ENCODE measurements at places on chromosomes 6 and 20.
A peak's percentile ranks its signal among the peaks of the same experiment; 100 is the strongest.

- DNase-seq, result no peak
Observed at GRCh38 chr6:52966101-52966500, 29.0 kb downstream of the GSTA4 start.

- no peak for DNase-seq
Observed at GRCh38 chr6:38175786-38176185, 356.3 kb downstream of the ZFAND3 start.

DNA sequence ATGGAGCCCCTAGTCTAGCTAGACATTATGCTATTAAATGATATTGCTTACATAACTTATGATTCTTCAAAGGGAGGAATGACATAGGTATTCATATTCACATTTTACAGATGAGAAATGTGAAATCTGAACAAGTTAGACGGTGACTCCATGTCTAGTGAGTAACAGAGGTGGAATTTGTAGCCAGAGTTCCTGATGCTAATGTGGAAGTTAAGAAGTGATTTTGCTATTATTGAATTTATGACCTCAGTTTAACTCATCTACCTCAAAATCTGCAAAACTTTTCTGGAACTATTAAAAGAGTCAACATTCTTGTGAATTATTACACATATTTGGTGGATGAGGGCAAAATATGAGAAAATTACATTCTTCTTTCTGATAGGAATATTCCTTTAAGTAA lies 347.6 kb upstream of the MMS22L start:
- DNase-seq, result no peak

- peak; percentile 93 for DNase-seq
Observed at GRCh38 chr6:35318196-35319171, 20.9 kb downstream of the DEF6 start.

DNA sequence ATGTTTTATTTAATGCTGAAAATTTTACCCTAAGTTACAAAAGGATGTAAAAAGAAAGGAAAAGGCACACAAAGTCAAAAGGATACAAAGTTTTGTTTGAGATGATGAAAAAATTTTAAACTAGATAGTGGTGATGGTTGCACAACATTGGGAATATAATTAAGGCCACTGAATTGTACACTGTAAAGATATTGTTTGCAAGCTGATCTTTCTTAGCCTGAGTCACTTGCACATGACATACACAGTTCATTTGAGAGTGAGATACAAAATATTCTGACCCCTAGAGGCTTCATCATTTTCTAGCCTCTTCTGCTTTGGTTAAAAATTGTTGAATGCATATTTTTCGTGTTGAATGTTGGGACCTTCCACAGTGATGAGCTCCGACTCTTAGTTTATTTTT lies 462.6 kb downstream of the HDGFL1 start:
- no peak for DNase-seq
